ENCODE measurements at places on chromosomes 5 and 9.
A peak's percentile ranks its signal among the peaks of the same experiment; 100 is the strongest.

DNA sequence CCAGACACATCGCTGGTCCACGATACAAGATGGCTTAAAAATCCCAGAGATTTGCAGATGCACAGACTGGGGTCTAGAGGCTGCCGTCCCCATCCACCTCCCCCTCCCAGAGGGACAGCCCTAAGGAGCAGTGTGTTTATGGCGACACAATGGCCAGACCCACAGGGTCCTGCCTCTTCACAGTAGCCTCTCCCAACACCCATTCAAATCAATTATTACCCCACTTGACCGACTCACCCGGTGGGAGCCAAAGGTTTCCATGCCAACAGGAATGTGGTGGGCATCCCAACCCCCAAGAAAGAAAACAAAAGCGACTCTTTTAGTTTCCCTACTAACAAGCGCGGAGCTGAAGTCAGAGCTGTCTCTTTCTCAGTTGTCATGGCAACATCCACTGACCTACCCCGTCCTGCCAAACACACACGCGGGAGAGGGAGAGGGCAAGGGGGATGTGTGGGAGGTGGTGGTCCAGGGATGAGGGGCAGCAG, 209.0 kb downstream of the TTLL11 start:
- DNase-seq, result peak; percentile 27

DNA sequence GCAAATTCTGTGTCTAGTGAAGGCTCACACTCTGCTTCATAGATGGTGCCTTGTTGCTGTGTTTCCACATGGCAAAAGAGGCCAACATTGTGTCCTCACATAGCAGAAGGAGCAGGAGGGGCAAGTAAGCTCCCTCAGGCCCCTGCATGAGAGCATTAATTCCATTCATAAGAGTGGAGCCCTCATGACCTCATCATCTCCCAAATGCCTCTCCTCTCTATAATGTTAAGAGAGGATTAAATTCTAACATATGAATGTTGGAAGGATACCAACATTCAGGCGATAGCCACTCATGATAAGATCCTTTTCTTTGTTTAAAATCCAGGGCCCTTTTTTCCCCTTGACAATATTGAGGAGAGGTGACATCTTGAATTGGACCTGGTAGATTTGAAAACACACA, 35.2 kb upstream of the PAM start:
- DNase-seq, result no peak

DNA sequence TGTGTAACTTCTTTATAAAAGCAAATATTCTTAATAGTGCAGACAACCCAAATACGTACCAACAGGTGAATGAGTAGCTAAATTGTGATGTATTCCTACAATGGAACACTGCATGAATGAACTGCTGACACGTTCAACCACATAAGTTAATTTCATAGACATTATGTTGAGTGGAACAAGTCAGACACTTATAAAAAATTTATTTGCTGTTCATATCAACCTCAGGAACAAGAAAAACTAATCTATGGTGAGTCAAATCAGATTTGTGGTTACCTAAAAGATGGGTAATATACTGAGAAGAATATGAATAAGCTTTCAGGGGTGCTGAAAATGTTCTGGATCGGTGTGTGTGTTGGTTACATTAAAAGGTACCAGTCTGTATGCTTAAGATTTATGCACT, 35.7 kb downstream of the INVS start:
- no peak for DNase-seq

- DNase-seq, result no peak
Measured at GRCh38 chr9:134585746-134586706, 55.6 kb upstream of the COL5A1 start.

GRCh38 chr5:164002628-164003027, 497.2 kb downstream of the MAT2B start:
- no peak for DNase-seq

GRCh38 chr9:122807271-122807900, 7.5 kb downstream of the OR1K1 start:
- no peak for DNase-seq

GRCh38 chr5:579211-579610, 32.9 kb upstream of the CEP72 start:
- DNase-seq, result no peak

DNA sequence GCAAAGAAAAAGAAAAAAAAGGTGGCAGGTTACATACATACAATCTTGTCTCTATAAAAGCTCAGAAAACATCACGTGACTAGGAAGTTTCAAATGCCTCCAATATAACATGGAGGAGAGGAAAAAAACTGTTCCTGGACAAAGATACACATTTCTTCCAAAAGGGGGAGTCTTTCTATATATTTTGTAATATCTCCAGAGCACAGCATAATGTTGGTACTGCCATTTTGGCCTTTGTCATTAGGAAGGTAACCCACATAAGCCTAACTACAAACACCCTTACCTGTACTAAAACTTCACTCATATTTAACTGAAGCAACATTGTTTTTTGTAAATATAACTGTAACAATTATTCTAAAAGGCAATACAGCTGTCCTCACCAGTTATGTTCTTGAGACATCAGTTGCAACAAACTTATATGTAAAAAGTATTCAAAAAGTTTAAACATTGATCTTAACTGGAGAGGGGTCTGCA, 1.2 kb upstream of the BTF3 start:
- no peak for DNase-seq

GRCh38 chr5:40960037-40960436, 50.7 kb downstream of the C7 start:
- DNase-seq, result no peak

DNA sequence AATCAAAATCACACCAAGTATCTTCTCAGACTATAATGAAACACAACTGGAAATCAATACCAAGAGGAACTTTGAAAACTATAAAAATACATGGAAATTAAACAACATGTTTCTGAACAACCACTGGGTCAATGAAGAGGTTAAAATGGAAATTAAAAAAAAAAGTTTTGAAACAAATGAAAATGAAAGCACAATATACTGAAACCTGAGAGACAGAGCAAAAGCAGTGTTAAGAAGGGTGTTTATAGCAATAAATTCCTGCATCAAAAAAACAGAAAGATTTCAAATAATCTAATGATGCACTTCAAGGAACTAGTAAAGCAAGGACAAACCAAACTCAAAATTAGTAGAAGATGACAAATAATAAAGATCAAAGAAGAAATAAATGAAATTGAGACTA, 92.0 kb downstream of the TMEM232 start:
- DNase-seq, result no peak

GRCh38 chr5:107501965-107502675, 168.6 kb downstream of the EFNA5 start:
- DNase-seq, result no peak

GRCh38 chr5:110108520-110108919, 418.8 kb downstream of the MAN2A1 start:
- DNase-seq, result no peak

- no peak for DNase-seq
Measured at GRCh38 chr5:137101544-137101943, 397.6 kb downstream of the SPOCK1 start.

- DNase-seq, result no peak
Measured at GRCh38 chr9:130237076-130237475, 28.5 kb upstream of the HMCN2 start.

DNA sequence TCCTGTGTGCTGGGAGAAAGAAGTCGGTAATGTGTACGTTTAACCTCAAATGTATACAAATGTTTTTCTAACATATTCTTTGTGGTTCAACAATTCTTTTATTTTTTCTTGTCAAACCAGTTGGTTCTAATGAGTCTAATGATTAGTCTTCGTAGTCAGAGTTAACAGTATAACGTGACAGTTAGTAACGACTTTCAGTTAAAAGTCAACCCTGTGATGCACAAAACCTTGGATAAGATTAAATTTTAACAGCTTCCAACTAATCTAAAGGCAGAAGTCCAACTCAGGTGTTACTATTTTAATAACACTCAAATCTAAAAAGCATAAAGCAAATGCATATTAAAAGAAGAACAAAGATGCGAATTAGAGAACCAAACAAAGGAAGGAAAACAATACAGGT, 47.0 kb downstream of the SEMA6A start:
- no peak for DNase-seq

- DNase-seq, result no peak
Measured at GRCh38 chr5:52998552-52999313, 9.6 kb downstream of the ITGA2 start.

- DNase-seq, result no peak
Measured at GRCh38 chr5:58932057-58932612, 349.3 kb downstream of the RAB3C start.
